ENCODE measurements at places on chromosomes 12 and 14.

GRCh38 chr14:38039496-38039895, 168.2 kb upstream of the SSTR1 start:
- no peak for DNase-seq

- no peak for DNase-seq
Observed at GRCh38 chr12:119183942-119184695, 5.4 kb downstream of the HSPB8 start.

- DNase-seq, result no peak
Observed at GRCh38 chr12:70609203-70609602, 28.0 kb downstream of the PTPRB start.

DNA sequence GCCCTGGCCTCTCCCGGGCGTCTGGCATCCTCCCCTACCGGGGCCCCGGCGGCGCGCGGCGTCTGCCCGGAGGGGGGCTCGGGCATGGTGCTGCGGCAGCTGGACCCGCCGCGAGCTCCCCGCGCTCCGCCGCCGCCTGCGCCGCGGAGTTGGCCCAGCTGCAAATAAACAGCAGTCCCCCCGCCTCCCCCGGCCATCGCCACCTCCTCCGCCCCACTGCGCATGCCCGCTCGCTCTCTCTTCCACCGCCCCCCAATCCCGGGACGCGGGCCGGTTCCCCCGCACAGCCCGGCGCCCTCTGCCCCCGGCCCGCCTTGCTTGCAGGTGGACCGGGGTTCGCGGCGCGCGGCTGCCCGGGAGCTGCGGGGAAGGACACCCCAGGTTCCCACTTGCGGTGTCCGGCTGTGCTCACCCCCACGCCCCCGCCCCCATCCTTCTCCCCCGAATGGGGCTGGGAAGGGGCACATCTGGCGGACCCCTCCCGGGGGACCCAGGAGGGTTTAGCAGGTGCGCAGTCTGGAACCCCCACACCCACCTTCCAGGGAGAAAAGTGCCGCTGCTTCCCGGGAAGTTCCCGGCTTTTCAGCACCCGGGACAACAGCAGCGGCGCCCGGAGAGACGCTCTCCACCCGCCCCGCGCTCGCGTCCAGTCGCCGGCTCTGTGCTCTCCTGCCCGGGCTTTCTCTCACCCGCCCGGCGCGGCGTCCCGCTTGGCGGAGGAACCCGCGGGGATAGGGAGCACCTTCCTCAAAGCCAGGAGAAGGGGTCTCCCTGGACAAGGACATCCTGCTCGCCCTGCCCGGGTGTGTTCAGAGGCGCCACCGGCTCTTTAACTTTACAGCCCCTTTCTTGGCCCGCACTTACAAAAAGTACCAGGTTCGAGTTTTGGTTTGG, at the start of gene TMTC1:
Gene TMTC1 (minus strand): TSS at position 170 of the 894 bp plus-strand sequence. CDS start 191 bp downstream, outside the sequence.
- DNase-seq, result no peak

Measured in stimulated activated CD8-positive, alpha-beta memory T cell treated with anti-CD3 and anti-CD28 coated beads, Interleukin-7, amount 100 ng/mL, for 24 hours (primary cell).